ENCODE measurements at places on chromosomes 5 and 9.

GRCh38 chr5:2805080-2805479 lies 53.6 kb upstream of the IRX2 start:
- DNase-seq, result no peak

GRCh38 chr5:83608122-83608521 lies 112.5 kb downstream of the HAPLN1 start:
- DNase-seq, result peak; percentile 25

- DNase-seq, result no peak
Observed at GRCh38 chr5:113166852-113167366, 190.3 kb downstream of the DCP2 start.

- no peak for DNase-seq
Observed at GRCh38 chr5:95930141-95930930, 31.3 kb downstream of the ELL2 start.

DNA sequence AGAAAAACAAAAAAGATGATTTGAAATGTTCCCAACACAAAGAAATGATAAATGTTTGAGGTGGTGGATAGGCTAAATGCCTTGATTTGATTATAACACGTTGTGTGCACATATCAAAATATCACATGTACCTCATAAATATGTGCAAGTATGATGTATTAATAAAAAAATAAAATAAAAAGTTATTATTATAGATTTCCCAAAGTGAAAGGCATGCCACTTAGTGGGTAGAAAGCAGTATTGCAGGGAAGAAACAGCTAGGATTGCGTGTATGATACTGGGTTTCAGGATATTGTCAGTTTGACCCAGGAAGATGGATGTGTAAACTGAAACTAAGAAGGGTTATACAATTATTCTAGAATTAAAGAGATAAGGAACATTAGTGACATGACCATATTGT lies 3.6 kb upstream of the TMEM38B start:
- no peak for DNase-seq

GRCh38 chr9:7974335-7974960 lies 174.9 kb upstream of the DMAC1 start:
- no peak for DNase-seq

DNA sequence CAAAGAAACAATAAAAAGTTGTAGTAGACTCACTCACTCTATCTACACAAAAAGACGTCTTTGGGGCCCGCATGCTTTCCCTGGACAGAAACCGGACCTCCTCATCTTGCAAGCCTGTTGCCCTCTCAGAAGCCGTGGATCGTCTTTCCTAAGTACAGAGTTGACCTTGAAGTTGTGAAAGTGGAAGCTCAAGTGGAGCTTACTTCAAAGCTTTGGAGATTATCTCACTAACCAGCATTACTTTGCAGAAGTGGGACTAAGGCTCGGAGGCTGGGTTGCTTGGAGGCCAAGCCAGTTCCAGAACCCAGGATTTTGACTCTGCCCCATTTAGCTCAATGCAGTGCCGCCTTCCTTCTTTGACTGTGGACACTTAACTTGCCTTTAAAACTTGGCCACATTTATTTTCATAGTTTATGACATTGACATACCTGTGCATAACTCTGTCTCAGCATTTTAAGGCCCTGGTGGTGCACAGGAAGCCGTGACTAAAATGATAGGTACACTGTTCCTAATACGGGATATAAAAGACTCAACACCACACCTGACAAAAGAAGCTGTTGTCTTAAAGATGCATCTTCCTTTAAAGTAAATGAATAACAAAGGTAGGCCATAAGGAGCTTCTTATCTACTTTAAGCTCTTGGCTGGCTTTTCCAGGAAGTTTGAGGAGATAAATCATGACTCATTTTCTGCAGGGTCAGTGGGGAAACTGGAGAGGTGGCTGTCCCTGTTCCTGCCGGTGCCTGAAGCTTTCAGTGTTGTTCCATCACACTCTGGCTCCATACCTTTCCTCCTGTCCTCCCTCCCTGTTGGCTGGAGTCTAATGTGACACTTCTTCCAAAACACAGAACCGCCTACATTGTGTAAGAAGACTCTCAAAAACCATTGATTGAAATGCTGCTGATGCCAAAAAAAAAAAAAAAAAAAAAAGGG lies 10.7 kb downstream of the SLC25A25 start:
- no peak for DNase-seq

GRCh38 chr9:113246928-113247327 lies 25.6 kb downstream of the SLC31A1 start:
- DNase-seq, result no peak

DNA sequence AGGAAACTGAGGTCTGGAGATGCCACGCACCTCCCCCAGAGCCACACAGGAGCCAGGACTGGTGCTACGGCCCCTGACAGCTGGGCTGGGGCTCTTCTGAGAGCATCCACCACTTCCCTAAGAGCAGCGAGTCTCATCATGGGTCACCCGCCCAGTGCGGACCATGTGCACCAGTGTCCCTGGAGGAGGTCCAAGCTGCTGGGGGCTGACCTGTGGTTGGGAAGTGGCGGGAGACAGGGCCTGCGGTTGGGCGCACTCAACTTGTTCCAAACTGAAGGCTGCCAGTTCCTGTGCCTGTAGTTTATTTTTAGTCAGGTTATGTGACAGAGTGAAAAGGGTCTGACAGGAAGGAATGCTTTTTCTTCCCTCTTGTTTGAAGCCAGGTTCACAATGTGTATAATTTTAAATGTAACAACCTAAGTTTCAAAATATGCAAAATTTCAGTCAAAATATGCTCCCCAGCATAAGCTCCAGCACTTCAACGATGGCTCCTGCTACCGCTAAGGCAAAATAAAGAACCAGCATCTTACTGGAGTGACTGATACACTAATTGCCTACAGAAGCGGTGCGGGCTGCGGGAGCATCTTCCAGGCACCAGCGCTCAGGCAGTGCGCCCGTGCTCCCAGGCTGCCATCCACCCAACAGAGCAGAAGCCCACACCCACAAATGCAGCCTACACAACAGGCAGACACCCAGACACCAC lies 14.8 kb downstream of the BARHL1 start:
- DNase-seq, result no peak

- DNase-seq, result no peak
Observed at GRCh38 chr9:123493627-123494026, 137.6 kb downstream of the CRB2 start.

- DNase-seq, result no peak
Observed at GRCh38 chr5:169873642-169874041, 106.7 kb downstream of the INSYN2B start.

GRCh38 chr9:72355153-72355552 lies 9.9 kb downstream of the ZFAND5 start:
- no peak for DNase-seq

DNA sequence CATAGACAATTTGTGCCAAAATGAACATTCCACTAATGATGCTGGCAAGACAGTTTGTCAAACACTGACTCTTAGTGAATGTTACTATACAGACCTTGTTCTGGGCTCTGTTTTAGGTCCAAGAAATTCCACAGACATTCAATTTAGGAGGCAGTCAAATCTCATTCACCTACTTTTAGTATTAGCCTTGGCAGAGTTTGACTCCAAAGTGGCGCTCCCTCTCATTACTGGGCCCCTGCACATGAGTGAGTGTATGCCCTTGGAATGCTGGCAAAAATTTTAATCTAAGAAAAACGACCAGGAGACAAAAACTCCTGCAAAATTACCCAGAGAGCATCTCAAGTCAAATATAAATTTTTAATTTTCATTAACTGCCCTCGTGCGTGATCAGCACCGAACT lies 94.9 kb upstream of the SLC27A6 start:
- no peak for DNase-seq

DNA sequence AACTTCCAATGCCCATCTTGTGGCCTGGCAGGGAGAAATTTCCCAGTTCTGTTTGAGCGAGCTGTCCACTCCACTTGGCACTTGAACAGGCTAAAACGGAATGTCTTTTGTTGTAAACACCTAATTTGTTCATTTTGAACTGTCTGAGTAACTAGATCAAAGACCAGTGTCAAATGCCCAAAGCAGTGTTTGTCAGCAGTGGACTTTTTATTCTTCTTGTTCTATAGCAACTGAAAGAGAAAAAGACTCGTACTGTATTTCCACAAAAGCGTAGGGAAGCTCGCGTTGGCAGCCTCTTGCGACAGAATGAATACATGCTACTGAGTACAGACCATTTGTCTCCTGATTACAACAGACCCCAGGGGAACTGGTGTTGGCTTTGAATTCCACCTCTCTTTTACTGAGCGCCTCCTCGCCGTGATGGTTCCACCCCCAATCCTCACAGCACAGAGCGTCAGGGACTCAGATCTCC lies 601.8 kb upstream of the ZNF608 start:
- no peak for DNase-seq

DNA sequence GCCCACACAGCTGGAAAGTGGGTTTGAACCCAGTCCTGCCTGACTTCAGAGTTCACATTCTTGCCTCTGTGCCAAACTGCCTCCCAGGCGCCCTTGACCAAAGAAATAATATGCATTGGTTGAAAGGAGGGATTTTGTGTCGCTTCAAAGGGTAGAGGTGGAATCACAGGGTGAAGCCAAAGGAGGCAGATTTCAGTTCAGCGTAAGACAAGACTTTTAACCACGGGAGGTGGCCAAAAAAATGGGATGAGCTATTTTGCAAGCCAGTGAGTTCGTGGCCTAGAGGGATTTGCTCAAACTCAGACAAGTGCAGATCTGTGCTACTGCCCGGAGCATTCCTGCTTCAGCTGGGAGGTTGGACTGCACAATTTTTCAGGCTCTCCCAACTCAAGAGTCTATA lies 57.6 kb upstream of the RANBP3L start:
- DNase-seq, result no peak

GRCh38 chr5:173451031-173451430 lies 122.8 kb upstream of the STC2 start:
- DNase-seq, result peak; percentile 49

DNA sequence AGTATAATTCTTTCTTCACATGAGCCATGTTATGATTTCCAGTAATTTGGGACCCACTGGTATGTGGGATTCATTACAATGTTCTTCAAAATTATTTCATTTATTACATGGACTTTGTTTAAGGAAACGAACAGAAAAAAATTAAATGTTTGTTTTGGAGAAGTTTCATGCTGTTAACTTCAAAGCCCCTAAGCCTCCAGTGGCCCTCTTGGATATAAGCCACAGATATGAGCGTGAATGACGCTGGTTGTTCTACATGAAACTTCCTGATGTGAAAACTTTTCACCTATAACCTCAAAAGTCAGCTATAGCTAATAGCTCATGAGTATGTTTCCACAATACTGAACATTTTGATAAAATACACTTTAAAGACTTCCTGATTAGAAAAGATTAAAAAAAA lies 334.2 kb downstream of the PDE4D start:
- DNase-seq, result no peak

DNA sequence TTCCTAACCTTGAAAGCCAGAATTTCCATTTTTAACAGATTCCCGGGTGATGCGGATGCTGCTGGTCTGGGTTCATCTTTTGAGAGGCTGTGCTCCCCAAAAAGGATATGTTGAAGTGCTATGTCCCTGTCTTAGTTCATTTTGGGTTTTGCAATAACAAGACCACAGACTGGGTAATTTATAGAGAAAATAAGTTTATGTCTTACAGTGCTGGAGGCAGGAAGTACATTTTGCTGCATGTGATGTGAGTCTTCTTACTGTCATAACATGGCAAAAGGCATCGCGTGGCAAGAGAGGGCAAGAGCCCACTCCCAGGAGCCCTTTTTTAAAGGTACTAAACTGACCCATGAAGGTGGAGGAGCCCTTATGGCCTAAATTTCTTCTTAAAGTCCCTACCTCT lies 114.1 kb downstream of the DAPK1 start:
- DNase-seq, result no peak

GRCh38 chr5:118968925-118969375 lies 19.4 kb downstream of the DTWD2 start:
- DNase-seq, result no peak

- no peak for DNase-seq
Observed at GRCh38 chr9:126225611-126226609, 100.7 kb upstream of the MVB12B start.

DNA sequence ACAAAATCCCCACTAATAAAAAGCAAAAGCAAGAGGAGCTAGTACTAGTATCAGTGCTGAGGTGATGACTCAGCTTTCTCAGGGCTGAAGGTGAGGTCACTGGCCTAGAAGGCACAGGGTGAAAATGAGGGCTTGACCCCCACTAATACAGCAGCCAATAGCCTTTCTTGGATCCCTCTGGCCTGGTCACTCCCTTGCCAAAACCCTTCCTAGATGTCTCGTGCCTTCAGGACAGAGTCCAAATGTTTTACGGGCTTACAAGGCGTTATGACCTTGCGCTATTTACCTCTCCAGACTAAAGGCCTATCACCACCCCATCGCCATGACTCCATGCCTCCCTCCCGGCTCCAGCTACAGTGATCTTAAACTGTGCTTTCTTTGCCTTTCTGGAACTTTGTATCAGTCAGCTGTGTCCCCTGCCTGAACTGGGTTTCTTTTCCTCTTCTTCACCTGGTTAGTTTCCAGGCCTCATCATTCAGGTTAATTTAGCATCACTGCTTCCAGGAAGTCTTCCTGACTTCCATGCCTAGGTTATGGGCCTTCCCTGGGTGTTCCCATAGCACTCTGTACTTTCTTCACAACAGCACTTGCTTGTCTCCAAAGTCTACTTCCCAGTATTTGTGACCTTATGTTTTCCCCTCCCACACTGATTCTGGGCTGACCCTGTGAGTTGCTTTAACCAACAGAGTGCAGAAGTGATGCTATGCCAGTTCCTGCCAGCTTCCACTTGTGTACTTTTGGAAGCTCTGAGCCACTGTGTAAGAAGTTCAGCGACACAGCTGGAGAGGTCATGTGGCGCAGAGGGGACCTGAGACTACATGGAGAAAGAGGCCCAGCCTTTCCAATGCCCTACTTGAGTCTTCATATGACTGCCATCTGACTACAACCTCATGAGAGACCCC lies 4.2 kb upstream of the DELE1 start:
- DNase-seq, result no peak

GRCh38 chr5:57581772-57582171 lies 99.2 kb upstream of the ACTBL2 start:
- DNase-seq, result no peak

- no peak for DNase-seq
Observed at GRCh38 chr9:4661611-4662010, 483 bp upstream of the PLPP6 start.

- no peak for DNase-seq
Observed at GRCh38 chr9:21837501-21837900, 35.1 kb downstream of the MTAP start.

DNA sequence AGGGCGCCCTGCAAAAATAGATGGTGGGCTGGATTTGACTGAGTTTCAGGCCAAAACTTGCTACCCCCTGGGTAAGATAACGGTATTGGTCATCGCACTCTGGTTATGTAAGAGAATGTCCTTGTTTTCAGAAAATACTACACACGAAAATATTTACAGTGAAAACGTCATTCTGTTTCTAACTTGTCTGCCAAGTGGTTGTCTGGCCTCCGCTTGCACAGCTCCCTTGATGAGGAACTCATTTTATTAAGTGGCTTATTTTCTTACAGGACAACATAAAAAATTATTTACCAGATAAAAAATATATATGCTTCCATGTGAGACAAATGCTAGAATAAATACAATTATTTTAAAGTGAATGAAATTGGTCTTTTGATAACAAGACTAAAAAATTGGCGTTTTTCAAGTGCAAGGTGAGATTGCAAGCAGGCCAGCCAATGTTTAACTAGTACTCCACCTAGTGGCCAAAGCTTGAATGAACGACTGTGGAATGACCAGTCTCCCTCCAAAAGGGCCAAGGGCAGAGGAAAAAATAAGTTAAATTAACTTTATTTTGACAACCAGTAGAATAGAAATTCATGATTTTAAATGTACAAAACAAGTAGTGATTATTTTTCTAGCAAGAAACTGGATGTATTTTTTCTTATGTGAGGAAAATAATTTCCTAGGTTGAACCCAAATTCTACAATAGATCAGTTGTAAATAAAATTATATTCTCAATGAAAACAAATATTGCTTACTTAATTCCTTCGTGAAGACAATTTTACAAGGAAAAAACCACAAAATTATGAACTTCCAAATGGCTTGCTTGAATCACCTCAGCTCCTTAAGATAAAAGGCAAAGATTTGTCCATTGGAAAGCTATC lies 93.2 kb downstream of the ZFAND5 start:
- peak; percentile 70 for DNase-seq

Data from GM13977 (cell line).